ENCODE measurements at places on chromosomes 1 and 21.

GRCh38 chr1:234957330-234958065 lies 171.1 kb downstream of the TOMM20 start:
- no peak for DNase-seq

DNA sequence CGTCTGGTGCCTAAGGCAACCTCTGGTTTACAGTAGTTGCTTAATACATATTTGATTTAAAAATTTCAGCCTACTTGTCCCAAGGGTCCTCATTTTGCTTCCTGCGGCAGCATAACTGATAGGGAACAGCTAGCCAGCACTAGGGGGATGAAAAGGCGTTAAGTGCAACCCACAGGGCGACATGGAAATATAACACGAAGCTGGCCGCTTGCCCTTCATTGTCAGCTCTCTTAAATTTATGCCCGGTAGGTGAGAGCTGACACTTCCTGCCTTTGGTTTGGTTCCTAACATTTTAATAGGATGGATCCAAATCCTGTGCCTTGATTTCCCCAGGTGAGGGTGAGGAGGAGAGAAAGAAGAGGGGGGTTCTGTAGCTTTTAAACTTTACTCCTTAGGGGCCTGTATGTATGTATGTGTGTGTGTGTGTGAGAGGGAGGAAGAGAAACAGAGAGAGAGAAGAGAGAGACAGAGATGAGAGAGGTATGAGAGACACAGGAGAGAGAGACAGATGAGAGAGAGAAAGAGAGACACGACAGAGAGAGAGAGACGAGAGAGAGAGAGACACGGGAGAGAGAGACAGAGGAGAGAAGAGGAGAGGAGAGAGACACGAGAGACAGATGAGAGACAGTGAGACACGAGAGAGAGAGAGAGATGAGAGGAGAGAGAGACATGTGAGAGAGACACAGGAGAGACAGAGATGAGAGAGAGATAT lies 938 bp upstream of the ACTN2 start:
- no peak for DNase-seq

DNA sequence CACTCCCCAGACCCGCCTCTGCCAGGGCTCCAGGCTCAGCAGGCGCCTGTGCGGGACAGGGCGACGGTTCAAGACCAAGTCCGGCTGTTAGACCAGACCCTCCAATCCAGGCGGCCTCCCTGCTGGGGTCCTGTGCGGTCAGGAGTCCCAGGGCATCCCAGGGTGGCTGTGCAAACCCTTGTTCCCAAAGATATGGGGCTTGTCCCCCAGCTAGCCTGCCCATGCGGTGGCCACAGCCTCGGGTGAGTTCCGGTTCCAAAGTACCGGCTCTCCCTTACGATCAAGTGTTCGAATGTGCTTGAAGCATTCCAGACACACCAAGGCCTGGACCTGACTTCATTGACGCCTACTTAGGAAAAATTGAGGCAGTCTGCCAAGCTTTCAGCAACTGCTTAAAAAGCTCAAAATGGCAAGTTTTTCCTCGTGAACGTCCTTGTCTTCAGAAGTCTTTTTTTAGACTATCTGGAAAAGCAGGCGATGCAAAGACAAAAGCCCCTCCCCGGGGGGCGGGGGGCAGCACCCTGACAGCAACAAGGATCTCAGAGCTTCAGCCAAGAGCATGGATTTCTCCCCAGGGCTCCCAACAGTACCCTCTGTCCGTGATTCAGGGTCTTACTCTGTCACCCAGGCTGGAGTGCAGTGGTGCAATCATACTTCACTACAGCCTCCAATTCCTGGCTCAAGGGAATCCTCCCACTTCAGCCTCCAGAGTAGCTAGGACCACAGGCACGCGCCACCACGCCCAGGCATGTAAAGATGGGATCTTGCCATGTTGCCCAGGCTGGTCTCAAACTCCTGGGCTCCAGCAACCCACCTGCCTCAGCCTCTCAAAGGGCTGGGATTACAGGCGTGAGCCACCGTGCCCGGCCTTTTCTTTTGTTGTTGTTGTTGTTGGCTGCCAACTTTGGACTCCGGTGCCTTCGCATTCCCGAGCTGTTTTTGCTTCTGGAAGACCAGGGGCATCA lies 2.3 kb downstream of the FAAP20 start:
- no peak for DNase-seq

- no peak for DNase-seq
Observed at GRCh38 chr1:223811634-223812101, 34.1 kb downstream of the TP53BP2 start.

GRCh38 chr21:45801989-45802388 lies 158.5 kb downstream of the PCBP3 start:
- no peak for DNase-seq

DNA sequence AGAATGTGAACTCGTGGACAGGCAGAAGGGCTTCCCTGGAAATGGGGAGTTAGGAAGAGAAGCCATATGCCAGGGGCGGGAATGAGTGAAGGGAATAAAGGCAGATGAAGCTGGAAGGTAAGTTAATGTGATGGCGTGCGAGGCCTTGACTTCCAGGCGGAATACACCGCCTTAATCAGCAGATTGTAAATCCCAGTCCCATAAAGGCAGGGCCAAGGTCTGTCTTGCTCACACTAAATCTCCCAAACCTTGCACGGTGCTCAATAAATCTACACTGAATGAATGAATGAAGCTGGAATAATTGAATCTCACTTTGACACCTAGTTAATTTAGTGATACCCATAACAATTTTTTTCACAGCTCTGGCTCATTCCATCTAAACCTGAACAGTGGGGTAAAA lies 16.8 kb upstream of the PRDM2 start:
- no peak for DNase-seq

- DNase-seq, result no peak
Observed at GRCh38 chr1:17045634-17046333, 8.0 kb downstream of the SDHB start.

- peak; percentile 54 for DNase-seq
Observed at GRCh38 chr1:235075048-235075776, 53.4 kb downstream of the TOMM20 start.

- DNase-seq, result no peak
Observed at GRCh38 chr1:74548961-74549750, 36.7 kb upstream of the LRRC53 start.

GRCh38 chr1:206736878-206737728 lies 33.5 kb upstream of the IL19 start:
- DNase-seq, result no peak

DNA sequence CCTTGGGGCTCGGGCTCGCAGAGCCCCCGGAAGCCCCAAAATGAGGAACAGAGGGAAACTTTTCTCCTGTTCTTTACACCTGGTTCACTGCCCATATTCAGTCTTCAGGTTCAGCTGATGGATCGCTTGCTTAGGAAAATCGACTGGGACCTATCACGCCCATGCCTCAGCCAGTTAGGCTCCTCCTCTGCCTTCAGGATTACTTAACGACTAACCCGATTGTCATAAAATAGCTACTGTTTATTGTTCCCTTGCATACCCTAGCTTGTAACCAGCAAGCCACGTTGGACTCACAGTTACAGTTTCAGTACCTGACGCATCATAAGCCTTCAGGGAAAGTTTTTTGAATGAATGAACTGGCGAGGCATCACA lies 692 bp downstream of the TARDBP start:
- no peak for DNase-seq

DNA sequence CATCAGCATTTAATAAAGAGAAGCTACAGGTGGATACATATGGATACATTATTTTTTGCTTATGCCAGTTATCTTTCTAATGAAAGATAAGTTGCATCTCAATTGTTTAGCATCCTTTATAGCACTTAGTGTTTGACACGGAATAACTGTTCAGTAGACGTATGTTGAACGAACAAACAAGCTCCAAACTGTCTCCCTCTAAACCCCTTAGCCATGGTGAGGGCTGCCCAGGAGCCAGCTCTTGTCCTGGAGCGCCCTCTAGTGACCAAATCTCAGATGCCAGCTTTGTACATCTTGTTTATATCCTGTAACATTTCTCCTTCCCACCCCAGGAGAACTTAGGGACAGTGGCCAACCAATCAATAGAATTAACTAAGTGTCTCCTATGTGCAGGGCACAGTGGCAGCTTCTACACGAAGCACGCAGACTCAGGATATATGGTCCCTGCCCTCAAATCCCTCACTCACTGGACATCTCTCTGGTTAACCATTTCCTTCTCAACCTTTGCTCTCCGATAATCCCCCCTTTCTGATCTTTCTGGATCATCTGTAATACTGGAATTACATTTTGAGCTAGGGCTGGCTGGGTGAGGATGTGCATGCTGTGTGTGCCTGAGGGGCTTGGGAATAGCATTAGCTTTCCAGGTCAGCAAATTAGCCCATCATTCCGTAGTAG lies 22.9 kb downstream of the KCNA10 start:
- peak; percentile 59 for DNase-seq

DNA sequence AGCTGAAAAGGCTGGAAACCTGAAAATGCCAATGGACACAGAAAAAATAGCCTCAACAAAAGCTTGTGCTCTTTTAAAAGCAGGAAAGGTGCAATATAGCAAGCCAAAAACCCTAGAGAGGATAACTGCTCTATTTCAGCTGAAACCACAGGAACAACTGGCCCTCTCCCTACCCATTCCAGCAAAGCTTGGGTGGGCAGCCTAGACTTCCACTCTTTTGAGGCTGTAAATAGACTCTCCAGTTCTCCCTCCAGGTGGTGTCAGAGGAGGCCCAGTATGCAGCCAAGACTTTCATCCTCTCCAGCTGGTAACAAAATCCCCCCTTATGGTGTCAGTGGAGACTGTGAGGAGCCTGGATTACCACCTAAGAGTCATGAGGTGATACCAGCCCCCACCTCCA lies 206.9 kb upstream of the PLD5 start:
- DNase-seq, result no peak

GRCh38 chr1:79547514-79547913 lies 541.0 kb upstream of the ADGRL4 start:
- no peak for DNase-seq

DNA sequence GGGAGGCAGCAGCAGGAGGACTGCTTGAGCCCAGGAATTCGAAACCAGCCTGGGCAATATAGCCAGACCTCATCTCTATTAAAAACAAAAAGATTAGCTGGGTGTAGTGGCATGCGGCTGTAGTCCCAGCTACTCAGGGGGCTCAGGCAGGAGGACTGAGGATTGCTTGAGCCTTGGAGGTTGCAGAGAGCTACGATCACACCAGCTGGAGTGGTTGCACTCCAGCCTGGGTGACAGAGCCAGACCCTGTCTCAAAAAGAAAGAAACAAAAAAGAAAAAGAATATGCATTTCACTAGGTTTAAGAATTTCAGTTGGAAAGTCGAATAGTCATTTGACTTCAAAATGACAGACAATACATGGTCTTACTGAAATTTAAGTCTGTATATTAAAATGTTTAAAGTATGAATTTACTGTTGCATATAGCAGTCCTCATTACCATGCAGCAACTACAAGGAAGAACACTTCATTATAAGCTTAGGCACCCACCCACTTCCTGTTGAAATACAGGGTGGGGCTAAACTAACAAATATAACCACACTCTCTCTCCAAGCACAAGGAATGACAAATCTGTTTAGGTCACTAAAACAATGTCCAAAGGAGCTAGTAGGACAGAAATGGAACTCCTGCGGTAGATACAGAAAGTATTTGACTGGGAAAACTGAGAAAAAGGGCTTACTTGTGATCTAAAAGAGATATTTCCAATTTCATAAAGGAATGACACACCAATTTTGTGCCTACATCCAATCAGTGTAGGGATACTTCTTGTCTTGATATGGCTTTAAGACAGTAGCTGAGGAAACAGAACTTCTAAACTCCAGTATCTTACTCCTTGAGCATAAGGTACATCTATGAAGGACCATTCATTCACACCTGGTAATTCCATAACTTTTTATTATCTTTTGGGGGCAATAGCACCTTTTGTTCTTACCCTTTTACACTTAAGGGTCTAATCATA lies 44.1 kb downstream of the GPR3 start:
- DNase-seq, result no peak

GRCh38 chr1:64038119-64038518 lies 165.3 kb upstream of the UBE2U start:
- DNase-seq, result no peak

GRCh38 chr1:162368451-162368850 lies 8.2 kb downstream of the SPATA46 start:
- no peak for DNase-seq

DNA sequence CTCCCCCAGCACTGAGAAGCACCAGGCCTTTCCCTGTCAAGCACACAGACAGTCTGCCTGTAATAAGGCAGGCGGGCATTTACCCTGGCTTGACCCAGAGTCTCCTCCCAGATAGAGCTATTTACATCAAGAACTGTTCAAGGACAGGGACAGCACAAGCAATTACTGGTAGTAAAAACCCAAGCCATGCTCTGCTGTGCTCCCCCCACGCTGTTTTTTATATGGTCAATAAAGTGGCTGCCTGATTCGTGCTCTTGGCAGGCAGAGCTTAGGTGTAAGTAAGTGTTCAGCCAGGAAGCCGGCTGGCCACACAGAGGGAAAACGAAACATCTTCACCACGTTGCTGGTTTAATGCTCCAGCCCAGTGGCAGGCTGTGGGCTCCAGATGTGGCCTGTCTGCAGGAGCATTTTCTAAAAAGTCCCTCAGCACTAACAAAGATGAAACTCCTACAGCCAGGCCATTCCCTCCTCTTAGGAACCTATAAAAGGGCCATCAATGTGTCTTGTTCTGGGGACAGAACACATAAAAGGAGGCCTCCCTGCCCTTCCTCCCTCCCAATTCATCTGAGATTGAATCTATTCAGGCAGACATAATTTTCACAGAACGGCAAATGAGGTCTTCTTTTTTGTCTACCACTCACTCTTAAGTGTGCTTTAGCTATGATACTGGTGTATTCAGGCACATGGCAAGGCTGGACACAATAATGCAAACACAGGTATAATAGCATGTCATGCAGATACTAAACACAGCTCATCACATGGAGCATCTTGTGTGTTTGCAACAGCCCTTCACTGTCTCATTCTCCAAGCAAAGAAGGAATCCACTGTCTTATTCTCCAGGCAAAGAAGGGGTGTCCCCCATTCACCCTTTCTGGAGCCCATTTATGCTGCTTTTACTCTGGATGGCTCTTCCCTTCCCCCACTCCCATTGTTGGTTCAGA lies 378.9 kb downstream of the HHAT start:
- DNase-seq, result no peak

GRCh38 chr1:42328916-42329496 lies 6.0 kb downstream of the FOXJ3 start:
- no peak for DNase-seq

DNA sequence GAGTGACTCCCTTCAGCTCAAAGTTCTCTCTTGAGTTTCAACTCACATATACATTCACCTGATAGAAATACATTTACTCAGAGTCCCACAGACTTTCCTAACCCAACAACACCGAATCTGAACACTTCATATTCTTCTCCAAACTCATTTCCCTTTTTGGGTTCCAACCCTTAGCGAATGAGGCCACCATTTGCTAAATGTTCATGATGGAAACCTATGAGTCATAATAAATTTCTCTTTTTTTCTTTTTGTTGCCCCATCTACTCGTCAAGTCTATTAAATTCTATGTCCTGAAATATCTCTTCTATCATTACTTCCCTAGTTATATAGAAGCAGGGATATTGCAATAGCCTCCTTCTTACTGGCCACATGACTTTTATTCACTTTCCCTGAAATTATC lies 100.1 kb downstream of the HLX start:
- no peak for DNase-seq

Data from stimulated activated CD8-positive, alpha-beta memory T cell treated with anti-CD3 and anti-CD28 coated beads, Interleukin-4, amount 100 ng/mL, for 4 hours (primary cell).